HS-5 (cell line): ENCODE measurements at places on chromosomes 4 and X.

DNA sequence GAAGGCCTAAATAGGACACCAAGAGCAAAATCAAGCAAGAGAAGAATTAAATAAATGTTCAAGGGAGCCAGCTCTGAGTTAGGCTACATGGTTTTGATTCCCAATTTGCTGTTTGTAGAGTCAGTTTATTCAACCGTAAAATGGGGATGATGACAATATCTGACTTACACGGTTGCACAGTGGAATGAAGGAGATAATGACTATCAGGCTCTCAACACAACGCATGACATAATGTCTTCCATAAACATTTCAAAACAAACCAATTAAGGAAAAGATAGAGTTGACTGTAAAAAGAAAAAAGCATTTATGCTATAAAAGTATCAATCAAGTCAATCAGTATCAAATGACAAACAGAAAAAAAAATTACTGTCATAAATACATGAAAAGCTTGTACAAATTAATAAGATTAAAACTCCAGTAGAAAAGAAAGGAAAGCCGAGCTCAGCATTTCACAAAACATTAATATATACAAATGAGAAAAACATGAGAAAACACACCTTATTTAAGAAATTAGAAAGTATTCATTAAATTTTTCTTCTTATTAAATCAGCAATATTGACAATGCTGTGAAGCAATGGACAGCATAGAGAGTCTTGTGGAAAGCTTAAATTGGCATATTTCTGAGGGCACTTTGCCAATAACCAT, 179.0 kb downstream of the SCFD2 start:
- DNase-seq = no peak

- no peak for DNase-seq
Observed at GRCh38 chr4:108937066-108937465, 174.2 kb upstream of the ETNPPL start.

GRCh38 chrX:131677655-131678628, 134.1 kb downstream of the OR13H1 start:
- peak; percentile 2 for DNase-seq

DNA sequence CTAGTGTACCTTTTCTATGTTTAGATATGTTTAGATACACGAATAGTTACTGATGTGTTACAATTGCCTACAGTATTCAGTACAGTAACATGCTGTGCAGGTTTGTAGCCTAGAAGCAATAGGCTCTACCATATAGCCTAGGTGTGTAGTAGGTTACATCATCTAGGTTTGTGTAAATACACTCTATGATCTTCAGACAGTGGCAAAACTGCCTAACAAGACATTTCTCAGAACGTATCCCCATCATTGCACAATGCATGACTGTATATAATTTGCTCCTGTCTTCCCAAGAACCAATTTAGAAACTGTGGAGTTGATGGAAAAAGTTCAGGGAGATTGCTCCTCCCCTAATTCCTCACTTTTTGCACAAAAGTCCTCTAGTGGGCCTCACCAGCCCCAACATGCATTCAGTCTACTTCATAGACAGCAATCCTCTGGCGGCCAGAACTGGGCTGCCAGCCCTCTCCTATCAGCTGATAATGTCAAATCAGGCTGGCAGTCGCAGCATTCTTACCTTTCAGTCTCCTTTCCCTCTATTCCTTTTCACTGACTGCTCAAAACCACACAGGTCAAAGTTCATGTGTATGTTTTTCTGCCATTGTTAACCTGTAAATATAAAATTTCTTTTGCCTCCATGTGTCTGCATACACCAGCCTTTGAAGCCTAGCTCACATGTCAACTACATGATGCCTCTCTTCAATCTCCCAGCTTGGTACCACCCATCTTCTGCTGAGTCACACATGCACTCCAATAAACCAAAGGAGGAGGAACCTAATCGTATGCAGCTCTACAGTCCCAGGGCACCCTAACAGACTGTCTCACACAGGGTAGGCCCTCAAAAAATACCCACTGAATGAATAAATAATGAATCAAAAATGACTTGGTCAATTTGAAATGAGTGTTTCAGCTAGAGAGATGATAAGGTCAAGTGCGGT, 32.0 kb downstream of the BCLAF3 start:
- DNase-seq = no peak

DNA sequence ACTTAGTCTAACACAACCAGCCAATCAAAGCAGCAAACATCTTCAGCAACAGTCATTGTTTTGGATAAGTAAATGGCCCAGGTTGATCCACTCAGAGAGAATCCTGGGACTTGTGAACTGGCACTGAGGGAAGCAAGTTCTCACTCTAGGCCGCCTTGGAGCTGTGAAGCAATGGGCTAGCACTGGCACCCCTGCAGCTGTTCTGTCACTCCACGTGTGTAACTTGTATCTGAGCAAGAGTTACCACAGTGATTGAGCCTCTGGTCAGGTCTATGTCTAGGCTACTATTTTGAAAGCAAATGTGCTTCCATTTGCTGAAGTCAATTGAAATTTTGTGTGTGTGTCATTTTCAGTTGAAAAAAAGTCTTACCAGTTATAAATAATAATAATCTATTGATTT, 57.2 kb upstream of the HS3ST1 start:
- DNase-seq = no peak

DNA sequence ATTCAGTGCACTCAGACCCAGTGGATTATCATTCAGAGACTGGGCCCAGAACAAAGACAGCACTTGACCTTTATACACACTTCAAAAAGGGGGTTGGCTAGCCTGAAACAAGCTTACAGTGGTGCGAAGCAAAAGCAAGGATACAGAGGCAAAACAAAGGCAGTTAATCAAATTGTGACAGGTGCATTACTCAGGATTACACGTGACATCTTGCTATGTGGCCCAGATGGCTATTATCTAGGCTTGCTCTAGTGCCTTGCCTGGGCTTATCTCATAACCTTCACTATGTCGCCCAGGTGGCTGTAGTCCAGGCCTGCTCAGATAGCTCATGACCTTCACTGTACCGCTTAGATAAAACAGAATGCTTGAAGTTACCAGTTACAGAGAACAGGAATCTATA, 1092.1 kb upstream of the PRKX start:
- DNase-seq = no peak

DNA sequence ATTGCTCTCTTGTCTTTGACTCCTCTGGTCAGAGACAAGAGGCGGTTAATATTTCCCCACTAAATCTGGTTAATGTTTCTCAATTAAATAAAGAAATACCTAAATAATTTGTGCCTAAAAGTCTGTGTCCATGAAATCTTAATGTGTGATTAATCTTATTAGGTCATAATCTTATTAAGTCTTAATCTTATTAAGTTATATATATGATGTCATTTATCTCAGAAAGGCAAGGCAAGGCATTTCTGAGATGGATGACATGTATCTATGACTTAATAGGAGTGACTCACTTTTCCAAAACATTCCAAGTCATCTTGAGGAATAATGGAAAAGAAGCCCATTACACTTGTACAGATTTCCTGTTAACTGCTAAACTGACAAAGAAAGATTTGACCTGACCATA, 74.7 kb downstream of the TRAM1L1 start:
- DNase-seq = peak; percentile 13

- DNase-seq = no peak
Observed at GRCh38 chr4:26248647-26249046, 72.2 kb upstream of the RBPJ start.

- DNase-seq = no peak
Observed at GRCh38 chr4:80229590-80229989, 32.3 kb downstream of the PRDM8 start.

DNA sequence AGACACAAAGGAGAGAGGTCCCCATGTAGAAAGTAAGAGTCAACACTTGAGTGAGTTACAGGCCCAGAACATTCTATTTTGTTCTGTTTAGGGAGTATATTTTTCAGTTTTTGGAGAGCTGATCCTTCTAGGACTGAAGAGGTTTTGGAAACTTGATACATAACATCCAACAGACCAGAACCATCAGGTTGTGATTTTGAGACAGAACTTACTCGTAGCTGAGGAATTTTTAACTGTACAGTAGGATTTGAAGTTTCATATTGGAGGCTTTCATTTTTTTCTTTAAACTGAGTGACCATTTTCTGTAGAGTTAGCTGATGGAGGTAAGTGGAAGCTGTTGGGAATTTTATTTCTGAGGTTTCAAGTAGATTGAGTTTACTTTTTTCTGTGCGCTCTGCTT, 73.3 kb downstream of the NCAPG start:
- DNase-seq = peak; percentile 4

DNA sequence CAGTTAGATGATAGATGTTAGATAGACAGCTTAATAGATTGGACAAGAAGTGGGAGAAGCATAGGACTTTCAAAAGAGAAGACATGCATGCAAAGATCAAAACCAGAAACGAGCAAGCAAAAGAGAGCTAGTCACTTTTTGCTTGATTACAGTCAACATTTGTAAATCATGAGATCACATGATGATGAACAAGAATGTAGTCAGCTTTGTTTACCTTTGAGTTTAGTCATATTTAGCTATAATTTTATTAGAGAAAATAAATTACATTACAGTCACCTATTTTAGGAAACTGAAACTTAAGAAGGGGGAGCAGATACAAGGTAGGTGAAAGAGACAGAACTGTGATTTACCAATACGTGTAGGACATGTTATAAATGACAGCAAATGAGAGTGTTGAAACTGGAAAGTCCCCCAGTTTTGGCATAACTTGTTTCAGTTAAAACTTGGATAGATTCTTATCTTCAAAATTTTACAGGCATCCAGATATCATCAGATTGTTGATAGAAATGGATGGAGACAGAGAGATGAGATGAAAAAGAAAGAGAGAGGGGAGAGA, 1083.1 kb upstream of the PCDH10 start:
- DNase-seq = peak; percentile 11

GRCh38 chr4:163012816-163013215, 153.9 kb downstream of the NAF1 start:
- DNase-seq = no peak

- no peak for DNase-seq
Observed at GRCh38 chrX:38154818-38155217, 65.9 kb downstream of the SRPX start.

DNA sequence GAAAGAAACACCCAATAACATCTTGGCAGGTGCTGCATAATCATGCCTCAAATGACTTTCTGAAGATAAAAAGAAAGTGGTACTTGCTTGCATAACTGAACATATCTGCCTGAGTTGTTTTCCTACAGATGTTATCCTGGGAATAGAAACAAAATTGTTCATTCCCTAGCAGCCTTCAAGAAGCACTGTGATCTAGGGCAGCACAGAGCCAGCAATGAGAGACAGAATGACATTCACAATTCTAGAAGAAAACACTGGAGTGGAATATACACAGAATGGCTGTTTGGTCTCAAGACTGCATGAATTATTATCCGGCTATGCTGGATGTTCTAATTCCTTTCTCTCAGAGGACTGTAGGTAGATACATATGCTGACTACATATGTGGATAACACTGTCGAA, 790.9 kb downstream of the PDHA2 start:
- DNase-seq = no peak

DNA sequence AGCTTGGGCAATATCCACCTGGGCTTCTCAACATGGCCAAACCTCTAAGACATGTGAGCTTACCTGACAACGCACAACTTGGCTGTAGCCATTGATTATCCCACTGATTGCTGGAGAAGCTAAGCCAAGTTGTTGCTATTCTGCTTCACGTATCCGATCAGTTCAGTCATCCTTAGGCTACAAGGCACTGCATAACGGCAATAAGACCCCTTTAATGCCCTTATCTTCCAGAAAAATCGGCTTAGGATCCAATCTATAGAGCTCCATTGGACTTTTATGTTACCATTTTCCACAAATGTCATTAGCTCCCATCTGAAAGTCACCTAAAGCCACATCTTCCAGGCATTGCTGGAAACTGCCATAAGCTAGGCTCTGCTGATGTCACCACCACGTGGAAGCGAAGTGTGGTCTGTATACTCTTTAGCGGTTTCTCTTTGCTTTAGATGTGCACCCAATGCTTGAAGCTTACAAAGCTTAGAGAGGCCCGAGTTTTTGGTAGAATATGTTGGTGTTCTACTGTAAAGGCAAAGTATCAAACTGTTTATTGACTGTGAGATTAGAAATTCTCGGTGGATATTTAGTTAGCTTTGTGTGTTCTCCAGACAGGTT, 163.1 kb downstream of the CPE start:
- DNase-seq = no peak

GRCh38 chr4:76622126-76622525, 187.1 kb downstream of the SHROOM3 start:
- DNase-seq = no peak

DNA sequence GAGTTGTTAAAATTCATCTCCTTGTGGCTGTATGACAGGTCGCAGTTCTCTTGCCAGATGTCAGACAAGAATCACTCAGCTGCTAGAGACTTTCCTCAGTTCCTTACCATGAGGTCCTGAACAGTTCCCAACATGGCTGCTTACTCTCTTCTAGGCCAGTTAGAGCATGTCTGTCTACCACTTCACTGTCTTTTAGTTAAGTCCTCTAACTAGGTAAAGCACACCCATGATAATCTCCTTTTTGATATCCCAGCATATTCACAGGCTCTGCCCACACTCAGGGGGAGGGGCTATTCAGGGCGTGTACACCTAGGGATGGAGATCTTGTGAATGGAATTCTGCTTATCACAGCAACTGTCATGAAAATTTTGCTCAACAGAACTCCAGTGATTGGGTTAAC, 190.1 kb downstream of the ADAMTS3 start:
- DNase-seq = no peak

DNA sequence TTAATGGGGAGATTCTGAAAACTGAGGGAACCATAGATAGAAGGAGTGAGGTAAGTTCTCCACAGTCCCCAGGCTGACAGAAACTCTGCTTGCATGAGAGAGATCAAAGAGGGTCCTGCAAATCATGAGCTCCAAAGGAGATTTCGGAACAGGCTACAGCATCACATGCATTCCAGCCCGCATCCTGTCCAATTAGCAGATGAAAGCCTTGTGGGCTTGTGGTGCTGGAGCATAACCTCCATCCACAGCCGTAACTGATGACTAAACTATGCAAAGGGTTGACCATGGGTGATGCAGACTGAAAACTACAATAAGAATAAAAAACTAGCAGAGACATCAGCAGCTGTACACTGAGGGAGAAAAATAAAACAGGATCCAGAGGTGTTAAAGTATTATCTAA, 654.5 kb downstream of the TLL1 start:
- no peak for DNase-seq

DNA sequence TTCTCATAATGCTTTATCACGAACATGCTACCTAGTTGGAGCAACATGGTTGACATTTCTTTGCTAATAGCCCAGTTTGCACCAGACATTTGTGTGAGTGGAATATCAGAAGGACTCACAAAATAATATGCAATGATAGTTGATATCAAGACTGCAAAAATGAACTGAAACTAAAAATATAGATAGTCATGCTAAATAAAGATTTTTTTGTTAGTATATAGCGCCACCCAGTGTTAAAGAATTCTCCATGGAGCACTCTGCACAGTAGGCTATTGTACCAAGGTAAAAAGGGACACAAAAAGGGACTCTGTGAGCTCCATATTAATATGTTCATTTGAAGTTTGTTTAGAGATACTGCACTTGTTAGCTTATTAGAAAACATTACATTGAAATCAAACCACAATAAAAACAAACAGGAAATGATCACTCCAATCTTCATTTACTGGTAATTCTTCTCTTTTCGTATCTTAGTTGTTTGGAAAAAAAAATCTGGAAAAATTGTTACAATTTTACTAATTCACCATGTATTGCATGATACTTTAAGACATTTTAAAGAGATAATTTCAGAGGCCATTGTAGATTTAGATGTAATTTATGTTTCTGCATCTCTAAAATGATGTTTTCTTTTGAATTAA, 1509.6 kb downstream of the ADGRL3 start:
- DNase-seq = peak; percentile 30

GRCh38 chr4:10722957-10723356, 38.4 kb upstream of the CLNK start:
- no peak for DNase-seq
